ENCODE measurements at places on chromosomes 5 and 9.

DNA sequence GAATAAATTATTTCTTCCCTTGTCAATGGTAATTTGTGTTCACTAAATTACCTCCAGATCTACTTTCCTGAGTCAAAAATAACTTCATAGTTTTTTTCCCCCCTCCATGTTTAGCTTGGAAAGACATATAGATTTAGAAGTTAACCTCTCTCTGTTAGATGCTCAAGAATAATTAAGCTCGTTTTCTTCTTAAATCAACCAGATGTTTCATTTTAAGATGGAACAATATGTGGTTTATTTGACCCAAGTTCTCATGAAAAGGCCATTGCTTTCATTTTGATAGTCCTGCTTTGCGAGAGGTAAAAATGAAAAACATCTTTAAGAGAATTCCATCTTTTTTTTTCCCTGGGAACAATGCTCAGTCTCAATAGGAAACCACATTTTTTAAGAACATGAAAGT, 27.7 kb upstream of the GAS1 start:
- no peak for DNase-seq

- DNase-seq, result no peak
Observed at GRCh38 chr5:101942321-101942882, 353.7 kb downstream of the SLCO4C1 start.

DNA sequence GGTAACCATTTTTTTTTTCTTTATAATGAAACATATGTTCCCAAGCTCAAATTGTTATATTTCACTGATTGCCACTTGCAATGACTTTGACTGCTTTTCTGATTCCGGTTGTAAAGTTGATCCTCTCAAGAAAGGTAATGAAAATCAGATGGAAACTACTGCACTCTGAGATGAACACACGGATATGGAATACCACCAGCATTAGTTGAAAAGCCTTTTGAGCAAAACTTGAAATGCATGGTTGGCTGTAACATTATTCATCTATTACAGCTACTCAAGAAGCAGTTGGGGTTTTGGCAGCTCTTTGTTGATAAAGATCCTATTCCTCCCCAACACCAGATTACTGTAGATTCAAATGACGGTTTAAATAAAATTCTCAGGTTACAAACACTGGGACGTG, 591.6 kb upstream of the DMAC1 start:
- DNase-seq, result no peak

DNA sequence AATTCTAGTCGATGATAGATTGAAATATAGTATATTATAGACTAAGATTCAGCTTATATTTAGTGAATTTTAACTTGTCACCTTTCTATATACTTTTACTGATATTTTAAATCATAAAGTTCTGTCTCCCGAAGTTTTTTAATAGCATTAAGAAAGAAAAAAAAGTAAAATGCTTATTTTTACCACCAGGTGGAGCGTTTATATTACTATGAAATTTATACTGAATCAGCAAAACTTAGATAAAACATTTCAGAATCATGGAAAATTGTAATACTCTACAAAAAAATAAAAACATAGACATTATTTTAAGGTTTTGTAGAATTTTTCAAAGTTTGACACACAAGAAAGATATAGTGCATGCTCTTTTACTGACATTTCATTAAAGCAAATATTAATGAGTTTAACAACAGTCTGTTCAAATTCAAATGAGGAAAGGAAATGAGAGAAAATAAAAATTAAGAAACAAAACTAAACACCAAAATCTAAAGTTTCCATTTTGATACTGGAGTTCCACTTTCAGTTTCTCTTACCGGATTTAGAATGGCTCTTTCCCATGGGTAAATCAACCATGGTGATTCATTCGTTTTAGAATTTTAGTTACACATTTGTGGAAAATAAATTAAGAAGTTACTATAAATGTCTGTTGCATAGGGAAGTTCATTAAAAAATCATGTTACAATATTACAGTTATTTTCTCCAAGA, 1035.3 kb downstream of the CDH12 start:
- DNase-seq, result no peak

- DNase-seq, result peak; percentile 32
Observed at GRCh38 chr5:139636975-139637408, 11.2 kb upstream of the CXXC5 start.

DNA sequence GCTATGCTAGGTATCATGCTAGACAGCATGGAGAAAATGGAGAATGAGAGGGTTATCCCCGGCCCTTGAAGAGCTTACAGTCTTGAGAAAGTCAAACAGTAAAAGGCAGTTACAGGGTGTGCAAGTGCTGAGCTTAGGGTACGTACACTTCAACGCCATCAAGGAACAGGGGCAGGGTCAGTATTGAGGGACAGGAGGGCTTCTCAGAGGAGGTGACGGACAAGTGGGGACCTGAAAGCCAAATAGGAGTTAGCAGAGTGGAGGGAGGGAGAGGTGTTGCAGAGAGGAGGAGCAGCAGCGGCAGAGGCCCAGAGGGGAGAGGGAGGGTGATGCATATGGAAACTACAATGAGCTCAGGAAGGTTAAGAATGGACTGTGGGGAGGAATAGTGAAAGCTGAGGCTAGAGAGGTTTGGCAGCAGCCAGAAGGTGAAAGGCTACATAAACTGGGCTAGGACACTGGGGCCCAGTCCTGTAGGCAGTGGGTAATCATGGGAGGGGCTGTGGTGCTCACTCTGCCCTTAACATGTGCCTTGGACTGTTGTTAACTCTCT, 88.0 kb downstream of the NRG2 start:
- no peak for DNase-seq

DNA sequence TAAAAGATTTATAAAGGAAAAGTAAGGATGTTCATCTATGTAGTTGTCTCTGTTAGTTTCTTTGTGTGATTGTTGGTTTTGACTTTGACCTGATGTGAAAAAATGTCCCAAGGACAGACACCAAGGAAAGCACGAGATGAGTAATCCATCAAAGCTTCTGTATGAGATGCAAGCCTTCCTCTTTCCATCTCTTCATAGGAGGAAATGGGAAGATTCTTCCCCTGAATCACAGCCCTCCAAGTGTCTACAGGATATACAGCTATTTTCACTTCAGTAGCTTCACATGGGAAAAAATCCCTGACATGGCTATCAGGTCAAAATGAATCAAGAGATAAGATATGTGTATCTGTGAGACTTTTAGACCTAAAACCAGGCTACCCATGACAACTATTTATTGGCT, 29.0 kb upstream of the CEMIP2 start:
- DNase-seq, result no peak

DNA sequence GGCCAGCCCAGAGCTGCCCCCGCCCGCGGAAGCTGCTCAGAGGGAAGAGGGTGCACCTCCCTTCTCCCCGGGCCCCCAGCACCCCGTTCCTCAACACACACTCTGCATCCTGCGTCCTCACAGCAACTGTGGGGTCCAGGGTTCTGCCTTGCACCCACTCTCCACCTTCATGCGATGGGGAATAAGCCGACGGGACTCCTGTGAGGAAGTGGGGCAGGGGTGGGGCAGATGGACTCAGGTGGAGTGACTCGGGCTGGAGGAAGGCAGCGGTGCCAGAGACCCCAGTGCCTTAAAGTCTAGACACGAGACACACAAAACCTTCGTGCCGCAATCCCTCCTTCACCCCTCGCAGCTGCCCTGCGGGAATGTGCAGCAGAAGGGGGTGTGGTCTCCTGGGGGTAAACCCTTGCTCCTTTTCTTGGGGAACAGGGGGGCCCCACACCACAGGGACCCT, 8.6 kb downstream of the BRD3 start:
- DNase-seq, result no peak

DNA sequence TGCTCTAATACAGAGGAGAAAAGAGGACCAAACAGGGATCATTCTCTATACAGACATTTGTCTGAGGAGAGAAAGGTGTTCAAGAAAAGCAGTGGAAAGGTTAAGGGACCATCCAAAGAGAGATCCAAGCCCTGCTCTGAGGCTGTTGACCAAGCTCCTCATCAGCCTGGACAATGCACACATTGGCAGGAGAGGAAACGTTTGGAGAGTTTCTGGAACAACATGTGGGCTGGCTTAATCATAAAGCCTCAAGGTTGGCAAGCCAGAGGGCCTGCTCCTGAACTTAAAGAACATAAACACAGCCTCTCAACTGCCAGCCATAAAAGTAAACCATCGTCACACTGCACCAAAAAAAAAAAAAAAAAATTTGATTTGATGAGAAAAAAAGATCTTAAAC, 184.4 kb upstream of the SLC12A2 start:
- DNase-seq, result no peak

DNA sequence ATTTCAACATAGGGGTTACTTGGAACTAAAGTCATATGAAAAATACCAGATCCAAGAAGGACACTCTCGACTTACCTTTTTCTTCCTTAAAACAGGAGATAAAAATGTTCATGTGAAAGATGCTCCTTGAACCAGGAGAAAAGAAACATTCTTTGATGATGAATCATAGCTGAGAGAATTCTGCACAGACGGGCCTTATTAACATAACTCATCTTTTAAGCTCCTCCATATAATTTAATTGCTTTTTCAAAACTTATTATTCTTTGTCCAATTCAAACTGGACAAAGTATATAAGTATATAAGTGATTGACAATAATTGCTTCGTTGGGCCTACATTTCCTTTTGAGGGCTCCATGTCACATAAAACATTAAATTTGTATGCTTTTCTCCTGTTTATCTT, 945.2 kb upstream of the C9orf72 start:
- no peak for DNase-seq

DNA sequence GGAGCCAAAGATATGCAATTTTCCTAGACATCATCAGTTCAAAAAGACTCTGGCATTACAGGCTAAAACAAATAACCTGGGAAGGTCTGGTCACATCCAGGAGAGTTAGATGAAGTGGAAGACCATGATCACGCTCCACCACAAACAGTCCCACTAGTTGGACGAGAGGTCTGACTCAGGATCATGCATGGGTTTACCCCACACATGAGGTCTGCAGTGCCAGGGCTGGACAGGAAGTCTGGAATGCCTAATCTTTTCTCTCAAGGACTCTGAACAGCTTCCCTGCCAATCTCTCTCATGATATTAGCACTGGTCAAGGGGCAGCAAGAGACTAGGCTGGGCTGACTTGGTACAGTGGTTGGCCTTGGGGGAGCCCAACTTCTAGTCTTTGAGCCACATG, 7.1 kb downstream of the PRUNE2 start:
- no peak for DNase-seq

GRCh38 chr5:147898875-147899401, 7.4 kb downstream of the C5orf46 start:
- DNase-seq, result no peak

- DNase-seq, result no peak
Observed at GRCh38 chr9:99038484-99038820, 66.5 kb upstream of the TGFBR1 start.

- peak; percentile 43 for DNase-seq
Observed at GRCh38 chr9:120902569-120903535, 23.7 kb downstream of the TRAF1 start.

DNA sequence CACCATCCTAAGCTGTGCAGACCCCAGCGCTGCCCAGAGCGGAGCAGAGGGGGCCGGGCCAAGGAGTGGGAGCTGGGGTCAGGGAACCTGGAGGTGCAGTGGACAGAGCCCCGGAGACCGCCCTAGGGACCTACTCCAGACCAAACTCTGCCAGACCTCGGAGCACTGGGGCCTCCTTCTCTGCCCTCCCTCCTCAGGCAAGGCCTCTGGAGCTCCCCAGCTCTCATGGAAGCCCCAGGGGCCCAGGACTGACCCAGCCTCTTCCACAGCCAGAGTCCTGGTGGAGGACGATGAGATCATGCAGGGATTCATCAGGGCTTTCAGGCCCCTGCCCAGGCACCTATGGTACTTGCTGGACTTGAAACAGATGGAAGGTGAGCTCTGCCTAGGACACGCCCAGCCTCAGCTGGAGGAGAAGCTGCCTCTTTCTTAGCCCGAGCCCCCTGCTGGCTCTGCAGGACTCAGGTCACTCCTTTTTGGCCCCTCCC, 3.6 kb downstream of the PAEP start:
- DNase-seq, result no peak

DNA sequence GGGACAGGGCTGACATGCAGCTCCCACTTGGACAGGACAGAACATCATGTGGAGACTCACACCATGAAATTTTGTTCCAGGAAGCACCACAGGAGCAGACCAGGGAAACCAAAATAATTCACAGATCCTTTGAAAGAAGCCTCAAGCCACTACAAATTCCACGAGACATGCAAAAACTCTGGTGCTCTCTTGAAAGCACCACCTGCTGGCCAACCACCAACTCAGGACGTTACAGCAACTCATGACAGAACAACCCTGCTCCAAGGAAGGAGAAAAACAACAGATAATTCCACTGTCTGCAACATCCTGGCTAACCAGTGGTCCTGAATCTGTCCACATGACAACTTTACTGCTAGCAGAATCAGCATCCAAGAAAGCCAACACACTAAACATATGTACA, 516.0 kb downstream of the SPATA31D1 start:
- DNase-seq, result no peak

GRCh38 chr9:104073098-104073769, 20.9 kb upstream of the SMC2 start:
- DNase-seq, result no peak

DNA sequence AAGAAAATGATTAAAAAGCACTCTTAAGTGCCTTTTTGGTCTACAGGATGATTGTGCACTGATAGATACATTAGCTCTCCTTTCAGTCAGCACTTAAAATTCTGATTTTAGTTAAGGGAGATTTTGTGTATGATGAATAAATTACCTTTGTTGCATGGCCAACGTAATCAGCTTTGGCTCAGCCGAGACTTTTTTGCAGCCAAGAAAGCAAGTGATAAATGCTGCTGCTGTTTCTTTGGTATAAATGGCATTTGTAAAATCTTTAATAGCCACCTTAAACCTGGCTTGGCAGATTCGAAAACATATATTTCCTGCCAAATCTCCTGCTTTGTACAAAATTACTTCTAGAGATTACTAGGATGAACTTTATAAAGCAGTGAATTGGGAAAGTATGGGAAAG, 147.7 kb downstream of the DCP2 start:
- DNase-seq, result no peak

DNA sequence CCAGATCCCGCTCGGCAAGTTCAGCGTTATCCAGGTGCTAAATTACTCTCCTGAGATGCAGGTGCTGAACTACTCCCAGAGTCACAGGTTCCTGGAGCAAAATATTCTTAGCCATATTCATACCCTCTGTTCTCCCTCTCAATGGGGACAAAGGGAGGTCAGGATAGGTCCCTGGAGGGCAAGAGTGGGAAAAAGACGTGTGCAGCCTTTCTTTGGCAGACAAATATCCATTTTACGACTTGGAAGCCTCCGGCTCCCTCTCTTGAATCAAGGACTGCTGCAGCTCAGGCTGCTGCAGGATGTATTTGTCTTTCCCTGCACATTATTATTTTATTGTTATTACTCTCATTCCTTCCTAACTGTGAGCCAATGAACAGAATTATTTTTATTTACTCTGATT, 590.2 kb downstream of the NR2F1-AS1 start:
- DNase-seq, result no peak

Data from CD4-positive, alpha-beta T cell treated with Interleukin-17A for 4 hours (primary cell).